Stimulated activated CD8-positive, alpha-beta memory T cell treated with anti-CD3 and anti-CD28 coated beads, Interleukin-4, amount 100 ng/mL, for 1 hour (primary cell): ENCODE measurements at places on chromosomes 2 and 18.
A peak's percentile ranks its signal among the peaks of the same experiment; 100 is the strongest.

GRCh38 chr2:131154071-131154531 is 49.0 kb downstream of the PLEKHB2 start:
- peak; percentile 39 for DNase-seq

DNA sequence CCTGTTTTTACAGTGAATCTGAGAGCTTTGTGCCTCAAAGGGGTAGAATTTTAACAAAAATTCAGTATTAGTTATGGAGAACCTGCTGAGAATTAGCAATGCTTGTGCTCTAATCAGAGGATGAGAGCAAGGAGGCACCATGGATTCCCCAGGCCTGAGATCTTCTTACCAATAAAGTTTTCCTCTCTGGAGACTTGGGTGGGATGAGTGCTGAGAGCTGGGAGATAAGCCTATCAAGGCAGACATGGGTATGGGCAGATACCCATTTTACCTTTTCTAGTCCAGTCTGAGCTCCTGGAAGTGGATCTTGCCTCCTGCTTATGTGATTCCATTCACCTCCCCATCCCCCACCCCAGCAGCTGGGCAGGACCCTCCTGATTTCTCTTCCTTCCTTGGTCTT is 53.9 kb downstream of the BMP10 start:
- DNase-seq, result no peak

DNA sequence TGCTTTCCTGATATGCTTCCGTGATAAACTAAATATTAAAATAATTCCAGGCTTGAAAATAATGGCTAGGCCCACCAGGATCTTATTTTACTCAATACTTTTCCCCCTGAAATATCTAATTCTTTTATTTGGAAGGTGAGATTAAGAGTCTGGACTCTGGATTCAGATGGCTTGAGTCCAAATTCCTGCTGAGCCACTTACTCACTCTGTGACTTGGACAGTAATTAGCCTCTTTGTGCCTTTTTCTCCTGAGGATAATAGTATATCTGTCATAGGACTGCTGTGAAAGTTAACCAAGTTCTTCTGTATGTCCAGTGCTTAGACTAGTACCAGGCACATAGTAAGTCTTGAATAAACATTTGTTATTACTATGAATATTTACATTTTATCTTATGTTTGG is 127.3 kb upstream of the ERBB4 start:
- DNase-seq, result no peak

- no peak for DNase-seq
Measured at GRCh38 chr2:119198240-119198840, 25.3 kb upstream of the STEAP3 start.

GRCh38 chr2:63044362-63045327 is 6.0 kb upstream of the OTX1 start:
- no peak for DNase-seq

GRCh38 chr2:60302377-60303126 is 250.9 kb downstream of the BCL11A start:
- no peak for DNase-seq

DNA sequence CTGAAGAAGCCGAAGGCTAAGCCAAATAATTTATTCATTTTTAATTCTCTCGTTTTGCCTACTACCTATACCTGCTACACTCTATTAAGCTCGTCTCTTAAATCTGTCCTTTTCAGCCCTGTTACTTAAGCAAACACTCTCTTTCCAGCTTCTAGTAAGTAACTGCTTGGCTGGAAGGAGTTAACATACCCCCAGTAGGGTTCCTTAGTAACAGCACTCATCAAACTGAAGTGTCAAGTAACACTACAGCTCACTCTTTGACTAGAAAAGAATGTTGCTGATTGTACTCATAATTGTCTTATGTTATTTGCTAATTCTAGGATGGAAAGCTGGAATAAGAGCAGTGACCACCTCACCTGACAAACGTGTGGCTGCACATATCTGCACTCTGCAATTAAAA is 120.0 kb upstream of the SCN7A start:
- DNase-seq, result no peak

DNA sequence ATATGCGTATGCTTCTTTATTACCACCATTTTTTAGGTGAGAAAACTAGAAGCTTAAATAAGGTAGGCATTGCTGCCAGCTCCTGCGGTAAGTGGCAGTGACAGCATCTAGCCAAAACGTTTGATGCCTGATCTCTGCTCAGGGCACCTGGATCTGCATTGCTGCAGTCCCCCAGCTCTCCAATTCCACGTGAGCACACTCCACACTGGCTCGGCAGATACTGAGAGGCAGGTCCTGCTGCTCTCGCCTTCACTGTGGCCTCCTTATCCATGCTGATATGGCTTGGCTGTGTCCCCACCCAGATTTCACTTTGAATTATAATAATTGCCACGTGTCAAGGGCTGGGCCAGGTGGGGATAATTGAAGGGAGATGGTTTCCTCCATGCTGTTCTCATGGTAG is 160.9 kb downstream of the CTIF start:
- DNase-seq, result no peak

- DNase-seq, result no peak
Measured at GRCh38 chr2:240163844-240164574, 23.6 kb upstream of the OTOS start.

DNA sequence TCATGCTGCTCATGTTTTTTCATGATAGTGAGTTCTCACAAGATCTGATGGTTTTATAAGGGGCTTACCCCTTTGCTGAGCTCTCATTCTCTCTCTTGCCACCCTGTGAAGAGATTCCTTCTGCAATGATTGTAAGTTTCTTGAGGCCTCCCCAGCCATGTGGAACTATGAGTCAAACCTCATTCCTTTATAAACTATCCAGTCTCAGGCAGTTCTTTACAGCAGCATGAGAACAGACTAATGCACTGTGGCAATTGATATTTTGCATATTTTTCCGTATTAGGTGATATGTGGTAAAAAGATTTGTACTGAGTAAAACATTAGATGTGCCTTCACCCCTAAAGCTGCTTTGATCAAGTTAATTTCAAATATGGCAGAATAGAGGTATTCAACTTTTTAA is 48.8 kb downstream of the RAB27B start:
- DNase-seq, result no peak

DNA sequence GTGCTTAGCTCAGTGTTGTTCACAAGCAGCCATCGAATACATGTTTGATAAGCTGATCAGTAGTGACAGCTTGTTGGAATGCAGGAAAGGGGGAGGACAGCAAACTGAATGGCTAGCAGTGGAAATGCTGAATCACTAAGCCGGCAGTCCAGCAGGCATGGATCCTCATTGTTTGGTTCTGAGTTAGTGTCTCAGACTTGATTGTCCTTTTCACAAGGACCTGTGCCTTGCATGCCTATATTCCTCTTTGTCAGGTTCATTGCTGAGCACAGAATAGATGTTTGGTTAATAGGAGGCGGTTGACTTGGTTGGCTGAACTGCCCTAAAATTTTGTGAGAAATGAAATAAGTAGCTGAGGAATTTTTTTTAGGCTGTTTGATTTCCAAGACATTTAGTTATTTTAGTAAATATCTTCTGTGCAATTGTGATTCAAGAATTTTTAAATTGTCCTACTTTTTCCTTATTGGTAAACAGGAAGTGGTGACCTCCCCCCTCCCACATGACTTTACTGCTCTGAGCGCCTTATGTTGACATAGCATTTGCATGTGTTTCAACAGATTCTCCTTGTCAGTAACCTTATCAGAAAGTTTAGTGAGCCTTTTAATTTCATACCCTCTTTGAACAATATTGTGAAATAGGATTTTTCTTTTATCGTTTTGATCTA is 21.4 kb upstream of the STON1 start:
- DNase-seq, result no peak

DNA sequence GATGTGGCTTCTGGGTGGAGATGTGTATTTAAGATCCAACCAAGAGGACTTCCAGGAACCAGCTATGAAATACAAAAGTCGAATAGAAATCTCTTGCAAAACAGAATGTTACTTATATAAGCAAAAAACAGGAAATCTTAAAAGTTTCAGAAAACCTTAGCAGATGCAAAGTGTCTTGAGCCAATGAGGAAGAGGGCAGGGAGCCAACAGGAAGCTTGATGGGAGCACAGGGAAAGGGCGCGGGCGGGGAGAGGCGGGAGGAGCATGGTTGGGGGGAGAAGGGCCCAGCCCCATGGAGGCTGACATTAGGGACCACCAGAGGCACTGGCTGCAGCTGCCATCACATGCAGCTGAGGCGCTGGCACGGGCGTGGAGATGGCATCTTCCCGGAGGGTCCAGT is 203.3 kb downstream of the SNTG2 start:
- no peak for DNase-seq

- no peak for DNase-seq
Measured at GRCh38 chr18:58604311-58604710, 24.6 kb downstream of the ALPK2 start.

DNA sequence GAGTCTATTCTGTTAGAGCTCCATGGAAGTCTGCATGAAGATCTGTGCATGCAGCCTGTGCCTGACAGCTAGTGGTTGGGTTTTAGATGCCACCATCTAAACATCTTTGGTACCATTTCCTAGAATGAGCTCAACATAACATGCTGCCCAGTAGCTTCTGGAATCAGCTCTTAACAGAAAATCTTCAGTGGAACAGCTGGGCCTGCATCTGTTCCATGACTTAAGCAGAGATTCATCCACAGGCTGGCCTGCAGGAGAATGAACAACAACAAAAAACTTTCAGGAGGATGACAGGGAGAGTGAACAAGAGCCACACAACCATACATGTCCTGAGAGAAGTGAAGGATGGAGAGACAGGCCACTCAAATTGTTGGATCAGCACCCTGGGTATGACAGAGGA is 316.6 kb downstream of the RDH14 start:
- no peak for DNase-seq

DNA sequence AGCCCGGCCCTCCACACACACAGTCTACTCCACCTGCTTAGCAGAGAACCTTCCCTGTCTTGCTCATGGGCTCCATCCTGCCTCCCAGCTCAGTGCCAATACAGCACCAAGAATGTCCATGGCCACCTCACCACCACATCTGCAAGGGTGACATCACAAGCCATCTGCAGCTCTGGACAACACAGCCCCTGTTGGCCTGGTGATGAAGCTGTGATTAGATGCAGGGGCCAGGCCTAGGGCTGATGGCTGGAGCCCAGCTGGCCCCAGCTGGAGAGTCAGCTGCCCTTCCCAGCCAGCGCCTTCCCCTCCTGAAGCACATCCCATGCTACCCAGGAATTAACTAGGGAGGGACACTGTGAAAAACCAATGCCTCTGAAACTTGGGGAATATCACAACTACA is 91.1 kb downstream of the TTC32 start:
- DNase-seq, result no peak

DNA sequence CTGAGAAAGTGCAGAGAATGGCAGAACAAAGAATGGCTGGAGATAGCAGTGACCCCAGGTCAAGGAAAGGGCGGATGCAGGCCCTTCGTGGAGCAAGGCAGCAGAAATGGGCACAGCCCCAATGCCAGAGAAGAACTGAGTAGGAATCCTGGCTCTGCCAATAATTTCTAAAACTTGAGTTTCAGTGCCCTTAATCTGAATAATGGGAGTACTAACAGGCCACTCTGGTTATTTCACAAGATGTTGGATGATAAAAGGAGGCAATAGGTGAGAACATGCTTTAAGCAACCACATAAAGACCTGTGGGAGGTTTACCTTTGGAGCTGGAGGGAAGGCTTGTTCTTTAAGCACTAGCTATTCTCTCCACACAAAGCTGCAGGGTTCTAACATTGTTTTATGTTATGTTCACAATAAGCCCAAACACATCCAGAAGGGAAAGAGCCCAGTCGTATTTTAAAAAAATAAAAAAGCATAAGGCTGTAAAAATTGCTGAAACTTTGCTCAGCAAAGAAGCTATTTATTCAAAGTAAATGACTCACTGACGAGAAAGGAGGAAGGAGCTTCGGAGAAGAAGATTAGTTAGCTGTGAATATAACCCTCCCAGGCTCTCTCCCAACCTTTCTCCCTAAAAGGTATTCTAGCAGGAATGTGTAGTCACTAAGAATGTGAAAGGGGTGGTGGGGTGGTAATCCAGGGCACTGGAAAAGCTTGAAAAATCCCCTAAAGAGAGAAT is 470.2 kb downstream of the TXNL1 start:
- DNase-seq, result no peak

DNA sequence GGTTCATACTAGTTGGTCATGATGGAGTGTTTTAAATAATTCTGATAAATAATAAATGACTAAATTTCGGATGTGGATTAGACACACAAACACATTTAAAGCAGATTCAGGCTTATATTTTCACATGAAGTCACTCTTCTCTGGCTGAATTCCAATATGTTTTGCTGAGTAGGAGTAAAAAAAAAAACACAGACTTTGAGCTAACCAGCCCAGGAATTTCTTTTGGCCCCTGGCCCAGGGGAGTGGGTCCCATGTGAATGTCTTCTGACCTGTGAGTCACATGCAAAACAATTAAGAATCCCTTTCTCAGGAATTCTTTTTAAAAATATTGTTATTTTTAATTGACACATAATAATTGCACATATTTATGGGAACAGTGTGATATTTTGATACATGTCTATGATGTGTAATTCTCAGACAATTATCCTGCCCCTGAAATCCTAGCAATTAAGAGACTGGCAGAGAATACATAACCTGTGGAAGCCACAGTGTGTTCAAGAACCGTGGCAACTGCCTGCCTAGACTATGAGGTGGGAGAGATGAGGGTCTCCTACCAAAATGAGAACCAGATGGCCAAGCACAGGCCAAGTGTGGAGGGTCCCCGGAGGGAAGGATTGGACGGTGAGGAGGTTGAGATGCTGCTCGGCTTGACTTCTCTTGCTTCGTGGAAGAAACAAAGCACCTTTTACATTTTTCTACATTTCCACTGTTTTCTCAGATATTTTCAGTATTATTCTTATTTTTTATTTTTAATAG is 236.4 kb downstream of the PIEZO2 start:
- no peak for DNase-seq

DNA sequence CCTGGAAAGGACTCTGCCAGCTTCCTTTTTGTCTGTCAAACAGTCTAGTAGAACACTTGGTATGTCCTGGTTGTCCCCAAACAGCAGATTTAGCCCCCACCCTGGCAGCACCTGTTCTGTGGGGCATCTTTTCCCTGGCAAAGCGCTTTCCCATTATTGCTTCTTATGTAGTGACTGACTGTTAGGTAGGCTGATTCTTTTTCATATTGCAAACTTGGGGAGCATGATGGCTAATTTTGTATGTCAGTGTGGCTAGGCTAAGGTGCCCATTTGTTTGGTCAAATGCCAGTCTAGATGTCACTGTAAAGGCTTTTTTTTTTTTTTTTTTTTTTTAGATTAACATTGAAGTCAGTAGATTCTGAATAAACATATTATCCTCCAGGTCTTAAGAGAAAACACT is 140.2 kb downstream of the MYCN start:
- no peak for DNase-seq

GRCh38 chr2:196951973-196952372 is 25.5 kb upstream of the PGAP1 start:
- DNase-seq, result no peak

DNA sequence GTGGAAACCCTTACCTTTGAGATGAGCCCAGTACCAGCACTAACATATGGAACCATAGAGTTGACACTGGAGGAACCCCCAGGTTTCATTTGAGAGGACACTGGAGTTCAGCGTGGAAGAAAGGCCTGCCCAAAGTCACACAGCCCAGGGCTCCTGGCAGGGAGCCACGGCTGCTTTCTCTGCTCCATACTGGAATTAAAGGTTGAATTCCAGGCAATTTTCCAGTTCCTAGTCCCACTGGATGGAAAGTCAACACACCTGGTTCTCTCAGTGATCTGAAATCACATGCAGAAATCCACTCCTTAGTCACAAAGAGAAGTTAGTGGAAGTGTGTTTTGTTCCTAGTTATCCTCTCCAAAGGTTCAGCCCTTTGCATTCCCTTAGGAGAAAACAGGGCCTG is 336.1 kb upstream of the SKOR2 start:
- DNase-seq, result no peak

- no peak for DNase-seq
Measured at GRCh38 chr18:59783138-59783537, 85.9 kb upstream of the CCBE1 start.

GRCh38 chr18:80006724-80007123 is 18.4 kb upstream of the TXNL4A start:
- no peak for DNase-seq
